Stimulated activated CD4-positive, alpha-beta T cell treated with anti-CD3 and anti-CD28 coated beads, Interleukin-2, amount 100 ng/mL, for 24 hours (primary cell): ENCODE measurements at places on chromosomes 3 and 15.

DNA sequence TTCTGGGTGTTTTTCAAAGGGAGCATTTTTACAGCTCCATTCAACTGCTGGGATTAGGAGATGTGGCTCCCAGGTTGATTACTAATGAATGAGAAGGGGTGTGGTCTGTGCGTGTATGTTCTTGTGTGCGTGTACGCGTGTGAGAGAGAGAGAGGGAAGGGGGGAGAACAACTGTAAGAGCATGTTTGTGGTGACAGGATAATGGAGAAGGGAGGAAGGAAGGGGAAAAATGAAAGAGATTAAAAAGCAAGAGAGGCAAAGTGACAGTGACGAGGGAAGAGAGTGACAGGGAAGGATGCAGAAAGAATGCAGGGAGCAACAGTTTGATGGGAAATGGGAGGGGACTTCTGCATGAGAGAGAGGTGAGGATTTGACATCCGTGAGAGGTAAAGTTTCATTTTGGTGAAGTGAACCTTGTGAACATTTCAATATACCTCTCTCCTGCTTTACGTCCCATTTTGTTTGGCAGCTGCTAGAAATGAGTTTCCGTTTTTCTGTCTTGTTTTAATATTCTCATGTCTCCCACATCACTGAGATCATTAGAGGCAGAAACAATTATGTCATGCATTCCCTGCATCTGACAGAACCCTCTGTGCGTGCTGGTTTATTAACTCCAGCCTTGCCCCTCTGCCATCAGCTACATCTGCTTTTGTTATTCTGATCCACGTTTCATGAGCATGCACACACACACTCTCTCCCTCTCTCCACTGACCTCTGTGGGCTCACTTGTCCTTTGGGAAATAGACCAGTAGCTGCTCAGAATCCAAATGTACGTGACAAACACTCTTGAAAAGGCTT, 161.6 kb downstream of the GAP43 start:
- DNase-seq, result no peak

DNA sequence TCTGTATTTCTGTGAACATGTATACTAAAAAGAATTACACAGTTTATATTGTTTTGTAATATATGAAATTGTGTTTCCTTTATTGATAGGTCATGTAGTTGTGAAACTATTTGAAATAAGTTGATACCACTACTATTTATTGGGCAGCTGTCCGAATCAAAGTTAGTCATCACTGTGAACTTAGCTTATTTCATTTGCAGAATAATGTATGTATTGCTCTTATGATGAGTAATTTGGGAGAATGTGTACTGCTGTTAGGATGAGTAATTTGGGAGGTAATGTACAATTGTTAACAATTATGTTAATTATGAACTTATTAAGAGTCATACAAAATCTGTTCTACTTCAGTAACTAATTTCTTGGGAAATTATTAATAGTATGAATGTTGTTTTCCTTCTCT, 22.2 kb downstream of the FXR1 start:
- DNase-seq, result no peak

GRCh38 chr15:90790561-90790960, 73.4 kb downstream of the BLM start:
- DNase-seq, result no peak

- peak; percentile 79 for DNase-seq
Measured at GRCh38 chr3:46998121-46998851, 18.8 kb downstream of the NBEAL2 start.

DNA sequence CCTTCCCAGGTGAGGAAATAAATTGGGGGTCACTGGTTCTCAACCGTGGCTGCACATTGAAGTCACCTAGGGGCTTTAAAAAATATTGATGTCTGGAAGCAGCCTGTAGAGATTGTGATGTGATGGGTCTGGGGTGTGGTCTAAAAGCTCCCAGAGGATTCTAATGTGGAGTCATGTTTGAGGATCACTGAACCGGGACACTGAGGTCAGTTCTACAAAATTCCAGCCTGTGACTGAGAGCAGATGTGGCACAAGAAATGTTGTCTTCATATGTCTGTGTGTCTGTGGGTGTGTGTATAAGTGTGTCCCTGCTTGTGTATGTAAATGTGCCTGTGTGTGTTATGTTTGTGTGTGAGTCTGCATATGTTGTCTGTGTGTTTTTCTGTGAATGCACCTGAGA, 79.9 kb downstream of the TLE3 start:
- DNase-seq, result no peak

DNA sequence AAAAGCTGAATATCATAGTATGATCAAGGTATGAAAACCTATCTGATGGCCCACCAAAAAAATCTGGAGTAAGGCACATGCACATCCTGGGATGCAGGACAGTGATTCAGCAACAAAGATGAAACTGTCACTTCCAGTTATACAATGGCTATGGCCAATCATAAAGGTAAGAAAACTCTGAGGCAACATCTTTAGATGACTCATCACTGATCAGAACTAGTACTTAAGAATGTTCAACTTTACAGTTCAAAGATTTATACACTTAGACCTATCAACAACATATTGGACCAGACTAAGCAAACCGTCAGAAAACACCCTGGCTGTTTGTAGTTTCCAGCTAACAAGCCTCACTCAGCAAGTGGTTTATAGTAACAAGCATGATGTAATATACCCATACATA, 21.3 kb upstream of the PLCH1 start:
- DNase-seq, result no peak

- no peak for DNase-seq
Measured at GRCh38 chr3:19154693-19155250, 6.5 kb downstream of the KCNH8 start.

DNA sequence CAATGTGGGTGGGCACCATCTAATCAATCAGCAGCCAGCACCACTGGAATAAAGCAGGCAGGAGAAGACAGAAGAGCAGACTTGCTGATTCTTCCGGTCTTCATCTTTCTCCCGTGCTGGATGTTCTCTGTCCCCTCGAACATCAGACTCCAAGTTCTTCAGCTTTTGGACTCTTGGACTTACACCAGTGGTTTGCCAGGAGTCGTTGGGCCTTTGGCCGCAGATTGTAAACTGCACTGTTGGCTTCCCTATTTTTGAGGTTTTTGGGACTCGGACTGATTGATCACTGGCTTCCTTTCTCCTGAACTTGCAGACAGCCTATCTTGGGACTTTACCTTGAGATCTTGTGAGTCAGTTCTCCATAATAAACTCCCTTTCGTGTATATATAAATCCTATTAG, 292.8 kb downstream of the BCHE start:
- DNase-seq, result no peak

DNA sequence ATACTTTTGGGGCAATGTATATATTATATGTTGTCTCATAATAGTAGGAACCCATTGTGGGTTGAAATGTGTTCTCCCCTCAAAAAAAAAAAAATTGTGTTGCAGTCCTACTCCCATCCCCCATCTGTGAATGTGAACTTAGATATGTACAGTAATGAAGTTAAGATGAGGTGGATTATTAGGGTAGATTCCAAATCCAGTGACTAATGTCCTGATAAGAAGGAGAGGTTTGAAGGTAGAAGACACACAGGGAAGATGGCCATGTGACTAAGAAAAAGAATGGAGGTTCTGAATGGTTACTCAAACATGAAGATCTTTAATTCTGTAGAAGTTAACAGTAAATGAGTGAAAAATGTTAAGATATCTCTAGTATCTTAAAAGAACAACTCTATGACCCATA, 3.0 kb upstream of the ATOSA start:
- no peak for DNase-seq

GRCh38 chr3:138799822-138800221, 34.9 kb downstream of the PIK3CB start:
- no peak for DNase-seq

GRCh38 chr15:57189466-57189865, 186.8 kb upstream of the CGNL1 start:
- DNase-seq, result no peak

DNA sequence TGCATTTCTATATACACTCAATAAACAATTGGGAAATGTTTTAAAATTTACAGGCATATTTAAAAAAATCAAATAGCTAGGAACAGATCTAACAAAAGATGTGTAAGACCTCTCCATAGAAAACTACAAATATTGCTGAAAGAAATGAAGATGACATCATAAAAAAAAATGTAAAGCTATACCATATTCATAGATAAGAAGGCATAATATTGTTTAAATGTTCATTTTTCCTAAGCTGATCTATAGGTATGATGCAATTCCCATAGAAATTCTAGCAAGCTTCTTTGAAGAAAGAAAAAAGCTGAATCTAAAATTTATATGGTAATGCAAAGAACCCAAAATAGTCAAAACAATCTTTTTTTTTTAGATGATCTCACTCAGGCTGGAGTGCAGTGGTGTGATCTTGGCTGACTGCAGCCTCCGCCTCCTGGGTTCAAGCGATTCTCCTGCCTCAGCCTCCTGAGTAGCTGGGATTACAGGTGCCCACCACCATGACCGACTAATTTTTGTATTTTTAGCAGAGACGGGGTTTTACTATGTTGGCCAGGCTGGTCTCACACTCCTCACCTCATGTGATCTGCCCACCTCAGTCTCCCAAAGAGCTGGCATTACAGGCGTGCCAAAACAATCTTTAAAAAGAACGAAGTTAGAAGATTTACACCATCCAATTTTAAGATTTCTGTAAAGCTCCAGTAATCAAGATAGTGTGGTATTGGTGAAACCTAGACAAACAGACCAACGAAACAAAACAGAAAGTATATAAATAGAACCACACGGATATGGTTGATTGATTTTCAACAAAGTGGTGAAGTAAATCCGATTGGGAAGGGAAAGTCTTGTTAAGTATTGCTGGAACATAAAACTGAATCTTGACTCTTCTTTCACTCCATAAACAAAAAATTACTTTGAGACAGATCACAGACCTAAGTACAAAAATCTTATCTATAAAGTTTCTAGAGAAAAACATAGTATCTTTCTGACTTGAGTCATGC, 6.3 kb upstream of the BHLHE40 start:
- no peak for DNase-seq

DNA sequence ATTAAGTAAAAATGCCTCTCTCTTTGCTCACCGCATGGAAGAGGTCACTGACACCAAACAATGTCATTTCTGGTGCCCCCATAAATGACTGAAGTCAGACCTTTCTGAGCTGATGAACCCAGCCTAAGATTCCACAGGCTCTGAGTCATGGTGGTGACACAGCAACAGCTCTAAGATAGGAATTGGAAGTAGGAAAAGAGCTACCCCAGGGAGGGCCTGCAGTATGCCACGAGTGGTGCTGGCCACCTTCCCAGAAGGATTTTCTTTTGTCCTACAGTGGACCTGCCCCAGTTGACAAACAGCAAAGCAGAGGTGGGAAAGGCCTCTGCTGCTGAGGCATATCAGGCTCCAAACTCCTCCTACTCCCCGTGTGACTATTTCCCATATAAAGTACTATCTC, 208.1 kb downstream of the MINAR1 start:
- no peak for DNase-seq

DNA sequence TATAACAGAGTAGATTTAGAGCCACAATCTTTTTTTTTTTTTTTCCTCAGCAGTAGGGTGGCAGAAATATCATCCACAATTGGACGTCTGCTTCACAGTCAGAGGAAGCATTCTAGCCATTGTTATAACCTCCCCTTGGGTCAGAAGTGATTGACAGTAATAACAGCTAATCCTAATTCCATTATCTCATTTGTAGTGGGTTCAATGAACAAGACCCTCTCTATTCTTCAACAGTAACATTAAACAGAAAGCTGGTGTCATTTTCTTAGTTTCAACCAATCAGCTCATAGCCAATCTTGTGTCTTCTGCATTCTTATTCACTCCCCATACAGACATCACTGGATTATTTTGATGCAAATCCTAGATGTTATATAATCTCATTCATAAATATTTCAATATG, 44.6 kb downstream of the QTRT2 start:
- no peak for DNase-seq

DNA sequence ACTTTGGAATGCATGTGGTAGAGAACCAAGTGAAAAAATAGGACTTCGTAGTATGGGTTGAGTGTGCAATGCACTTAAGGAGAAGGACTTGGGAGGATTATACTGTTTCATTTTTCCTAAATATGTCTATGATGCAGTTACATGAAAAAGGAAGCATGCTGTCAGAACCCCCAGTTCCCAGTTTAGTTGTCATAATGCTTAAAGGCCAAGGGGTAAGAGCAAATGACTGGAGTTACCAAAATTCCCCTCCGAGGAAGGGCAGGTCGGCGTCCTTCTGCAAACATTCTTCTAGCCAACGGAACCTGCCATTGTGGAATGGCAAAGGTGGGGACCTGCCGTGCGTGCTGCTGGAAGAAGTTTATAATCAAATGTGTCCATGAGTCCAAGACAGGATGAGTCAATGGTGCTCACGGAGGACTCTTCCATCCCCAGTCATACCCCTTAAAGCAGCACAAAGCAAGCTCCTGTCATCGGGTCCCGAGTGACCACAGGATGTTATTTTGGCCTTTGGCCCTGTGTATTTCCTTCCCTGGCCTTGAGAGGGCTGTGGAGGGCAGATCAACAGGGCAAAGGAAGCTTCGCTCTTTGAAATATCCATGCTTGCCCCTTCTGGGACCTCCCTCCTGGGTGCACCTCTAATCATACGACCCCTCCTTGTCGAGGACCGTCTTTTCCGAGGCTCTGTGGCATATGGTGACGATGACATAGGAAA, 93.2 kb downstream of the SLCO3A1 start:
- no peak for DNase-seq

DNA sequence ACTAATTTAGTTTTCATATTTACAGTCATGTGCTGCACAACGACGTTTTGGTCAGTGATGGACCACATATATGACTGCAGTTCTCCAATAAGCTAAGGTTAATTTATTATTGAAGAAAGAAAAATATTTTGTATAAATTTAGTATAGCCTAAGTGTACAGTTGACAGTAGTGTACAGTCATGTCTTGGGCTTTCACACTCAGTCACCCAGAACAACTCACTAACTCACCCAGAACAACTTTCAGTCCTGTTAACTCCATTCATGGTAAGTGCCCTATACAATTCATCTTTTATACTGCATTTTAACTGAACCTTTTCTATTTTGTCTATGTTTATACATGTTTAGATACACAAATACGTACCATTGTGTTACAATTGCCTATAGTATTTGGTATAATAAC, 3.8 kb upstream of the GABRR3 start:
- no peak for DNase-seq

- no peak for DNase-seq
Measured at GRCh38 chr15:38050529-38051448, 116.3 kb downstream of the TMCO5A start.

DNA sequence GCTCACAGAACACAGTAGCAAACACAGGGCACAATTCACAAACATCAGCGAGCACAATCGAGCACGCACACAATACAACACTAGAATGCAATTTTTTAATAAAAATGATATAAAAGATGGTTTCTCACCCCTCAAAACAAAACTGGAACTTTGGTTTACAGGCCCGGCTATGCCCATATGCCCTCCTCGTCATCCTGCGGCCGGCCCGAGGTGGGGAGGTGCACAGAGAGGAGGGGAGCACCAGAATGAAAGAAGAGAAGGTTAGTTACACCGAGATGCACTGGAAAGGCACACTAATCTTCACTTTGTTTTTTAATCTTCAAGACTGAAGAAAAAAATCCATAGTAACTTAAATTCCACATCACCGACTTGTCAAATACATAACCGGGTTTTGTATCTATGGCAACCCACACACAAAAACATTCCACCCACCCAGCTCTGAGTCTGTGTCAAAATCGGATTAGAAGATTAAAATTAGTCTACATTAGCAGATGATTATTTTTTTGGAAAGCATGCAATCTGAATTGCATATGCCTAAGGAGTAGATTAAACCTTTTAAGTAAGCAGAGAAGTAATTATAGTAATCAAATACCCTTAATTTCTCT, 196.7 kb upstream of the WNT5A start:
- DNase-seq, result no peak
